Stimulated activated CD4-positive, alpha-beta T cell treated with anti-CD3 and anti-CD28 coated beads, TNF-alpha, amount 100 ng/mL, for 1 hour (primary cell): ENCODE measurements at places on chromosomes 5 and 9.

- DNase-seq: no peak
Measured at GRCh38 chr5:106610041-106610440, 1060.7 kb downstream of the EFNA5 start.

DNA sequence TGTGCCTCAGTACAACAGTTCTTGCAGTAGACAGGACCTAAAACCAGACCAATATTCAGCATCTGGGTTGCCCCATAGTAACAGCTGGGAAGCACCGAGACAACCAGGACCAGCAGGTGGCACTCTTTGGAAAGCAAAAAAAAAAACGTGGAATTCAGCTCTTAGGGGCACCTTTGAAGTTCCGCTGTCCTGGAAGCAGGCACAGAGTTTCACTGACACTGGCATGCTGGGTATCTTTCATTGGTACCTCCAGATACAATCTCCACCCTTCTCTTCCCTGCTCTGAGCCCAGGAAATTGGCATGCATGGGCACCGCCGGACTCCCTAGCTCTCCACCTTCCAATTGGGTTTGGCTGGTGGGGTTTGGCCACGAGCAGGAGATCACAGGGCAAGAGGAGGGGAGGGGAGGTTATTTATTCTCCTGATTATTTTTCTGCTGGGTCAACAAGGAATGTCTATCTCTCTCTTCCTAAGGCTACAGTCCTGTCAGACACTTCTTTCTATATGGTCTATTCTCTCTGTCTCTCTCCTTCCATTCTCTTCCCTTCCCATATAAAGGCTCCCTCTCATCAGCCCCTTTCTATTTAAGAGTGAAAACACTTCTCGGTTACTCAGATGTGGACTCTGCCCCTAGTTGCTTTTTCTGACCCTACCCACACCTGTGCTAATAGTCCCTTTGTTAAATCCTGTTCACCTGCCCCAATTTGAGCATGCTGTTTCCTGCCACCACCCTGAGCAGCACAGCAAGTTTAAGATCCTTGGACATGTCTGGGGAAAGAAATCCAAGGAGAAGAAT is 1.9 kb upstream of the IDNK start:
- DNase-seq: no peak

GRCh38 chr5:68433526-68433922 is 218.0 kb downstream of the PIK3R1 start:
- no peak for DNase-seq

DNA sequence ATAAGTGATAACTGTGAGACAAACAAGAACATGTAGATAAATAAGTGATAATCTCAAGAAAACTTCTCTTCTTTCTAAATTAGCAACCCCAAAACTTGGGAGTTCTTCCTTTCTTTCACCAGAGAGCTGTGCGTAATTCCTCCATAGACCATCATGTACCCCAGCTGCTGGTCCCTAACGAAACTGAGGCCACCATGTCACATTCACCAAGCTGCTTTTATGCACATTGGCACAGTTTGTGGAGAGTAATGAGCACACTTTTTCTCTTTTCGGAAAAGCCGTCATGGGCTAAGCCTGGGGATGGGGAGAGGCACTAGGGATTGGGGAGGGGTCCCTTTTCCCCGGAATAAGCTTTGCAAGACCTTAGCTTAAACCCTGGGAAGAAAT is 561.4 kb downstream of the BNC2 start:
- DNase-seq: no peak

- DNase-seq: no peak
Measured at GRCh38 chr5:157563373-157563928, 12.1 kb downstream of the ADAM19 start.
